Fibroblast of skin of left quadriceps (primary cell): ENCODE measurements at places on chromosomes 3 and 15.

DNA sequence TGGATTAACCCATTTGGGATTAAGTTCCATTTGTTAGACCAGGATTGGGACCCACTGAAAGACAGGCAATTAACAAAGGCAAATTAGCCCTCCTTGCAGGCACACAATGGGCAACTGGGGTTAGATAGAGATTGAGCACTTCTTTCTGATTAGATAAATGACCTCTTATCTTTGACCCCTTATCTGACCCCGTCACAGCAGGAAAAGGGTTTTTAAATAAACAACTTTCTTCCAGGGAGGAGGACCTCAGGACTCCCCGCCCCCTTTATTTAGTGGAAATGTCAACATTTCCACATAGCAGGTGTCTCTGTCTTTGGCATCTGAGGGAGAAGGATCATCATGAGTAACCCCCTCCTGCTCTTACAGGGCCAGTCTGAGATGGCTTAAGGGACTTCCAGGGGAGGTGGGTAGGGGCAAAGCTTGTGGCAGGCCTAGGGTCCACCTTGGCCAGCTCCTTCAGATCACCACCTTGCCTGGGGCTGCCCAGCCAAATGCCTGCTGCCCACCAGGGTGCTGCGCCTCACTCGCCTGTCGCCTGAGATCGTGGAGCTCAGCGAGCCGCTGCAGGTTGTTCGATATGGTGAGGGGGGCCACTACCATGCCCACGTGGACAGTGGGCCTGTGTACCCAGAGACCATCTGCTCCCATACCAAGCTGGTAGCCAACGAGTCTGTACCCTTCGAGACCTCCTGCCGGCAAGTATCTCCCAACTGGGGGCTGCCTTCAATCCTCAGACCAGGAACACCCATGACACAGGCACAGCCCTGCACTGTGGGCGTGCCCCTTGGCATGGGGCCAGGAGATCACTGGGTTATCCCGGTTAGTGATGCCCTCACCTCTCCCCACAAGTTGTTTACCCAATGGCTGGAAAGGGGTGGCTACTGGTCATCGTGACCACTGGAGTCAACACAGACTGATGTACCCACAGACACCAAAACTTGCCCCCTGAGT, 2.6 kb upstream of the WDR6 start:
- DNase-seq, result no peak

- no peak for DNase-seq
Observed at GRCh38 chr3:13164893-13165492, 91.8 kb upstream of the IQSEC1 start.

DNA sequence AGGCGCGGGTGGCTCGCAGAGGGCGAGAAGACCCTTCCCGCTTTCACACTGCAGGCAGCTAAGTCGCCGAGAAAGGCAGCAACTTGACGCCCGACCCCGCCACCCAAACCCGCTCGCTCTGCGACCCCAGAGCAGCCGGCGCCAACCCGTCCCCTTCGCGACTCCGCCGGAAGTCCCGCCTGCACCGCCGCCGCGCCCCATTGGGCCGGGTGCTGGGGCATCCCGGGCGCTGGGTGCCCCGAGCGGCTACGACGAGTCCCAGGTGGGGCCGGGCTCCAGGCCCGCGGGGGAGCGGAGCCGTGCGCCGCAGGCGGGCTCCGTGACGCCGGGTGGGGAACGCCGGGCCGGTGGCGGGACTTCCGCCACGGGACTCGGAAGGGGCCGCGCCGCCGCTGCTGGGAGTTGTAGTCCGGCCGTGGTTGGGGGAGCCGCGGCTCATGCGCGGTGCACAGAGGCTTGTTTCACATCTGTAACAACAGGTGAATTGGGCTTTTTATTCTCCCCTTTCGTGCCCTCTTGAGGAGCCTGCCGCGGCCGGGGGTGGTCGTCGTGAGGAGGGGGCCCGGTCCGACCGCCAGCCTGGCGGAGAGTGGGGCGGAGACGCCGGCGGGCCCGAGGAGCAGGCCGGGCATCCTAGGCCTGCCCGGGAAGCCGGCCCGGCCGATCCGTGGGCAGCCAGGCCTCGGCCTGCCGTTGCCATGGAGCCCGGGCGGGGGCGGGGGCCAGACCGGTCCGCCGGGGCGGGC, at the start of gene DHX30:
Gene DHX30, plus strand, starts transcription at position 405 of the 746 bp plus-strand sequence. CDS start 7,546 bp downstream, outside the sequence.
- DNase-seq, result peak; percentile 64

DNA sequence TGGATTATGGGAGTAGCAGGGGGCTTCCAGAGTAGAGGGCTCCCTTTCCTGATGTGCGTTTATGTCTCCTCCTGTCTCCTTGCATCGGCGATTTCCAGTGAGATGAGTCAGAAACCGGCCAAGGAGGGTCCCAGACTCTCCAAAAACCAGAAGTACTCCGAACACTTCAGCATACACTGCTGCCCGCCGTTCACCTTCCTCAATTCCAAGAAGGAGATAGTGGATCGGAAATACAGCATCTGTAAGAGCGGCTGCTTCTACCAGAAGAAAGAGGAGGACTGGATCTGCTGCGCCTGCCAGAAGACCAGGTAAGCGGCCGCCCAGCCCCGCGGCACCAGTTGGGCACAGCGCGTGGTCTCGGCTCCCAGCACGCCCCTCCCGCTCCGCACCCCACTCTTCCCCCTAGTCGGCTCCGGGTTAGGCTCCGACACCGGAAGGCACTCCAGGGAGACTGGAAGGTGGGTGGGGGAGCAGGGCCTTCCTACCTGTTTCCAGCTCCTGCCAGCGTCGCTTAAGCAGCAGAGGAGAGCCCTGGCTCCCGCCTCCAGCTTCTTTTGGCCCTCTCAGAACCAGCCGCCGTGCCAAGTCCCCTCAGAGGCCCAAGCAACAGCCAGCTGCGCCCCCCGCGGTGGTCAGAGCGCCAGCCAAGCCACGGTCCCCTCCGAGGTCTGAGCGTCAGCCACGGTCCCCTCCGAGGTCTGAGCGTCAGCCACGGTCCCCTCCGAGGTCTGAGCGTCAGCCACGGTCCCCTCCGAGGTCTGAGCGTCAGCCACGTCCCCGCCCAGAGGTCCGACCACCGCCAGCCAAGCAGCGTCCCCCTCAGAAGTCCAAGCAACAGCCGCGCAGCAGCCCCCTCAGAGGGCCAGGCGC, 34.7 kb downstream of the MOBP start:
- DNase-seq, result no peak

GRCh38 chr3:39254806-39255449, 24.9 kb downstream of the CX3CR1 start:
- DNase-seq, result peak; percentile 37

GRCh38 chr15:62109437-62109836, 42.7 kb downstream of the C2CD4A start:
- no peak for DNase-seq

- DNase-seq, result no peak
Observed at GRCh38 chr3:126954141-126954842, 28.6 kb upstream of the PLXNA1 start.

DNA sequence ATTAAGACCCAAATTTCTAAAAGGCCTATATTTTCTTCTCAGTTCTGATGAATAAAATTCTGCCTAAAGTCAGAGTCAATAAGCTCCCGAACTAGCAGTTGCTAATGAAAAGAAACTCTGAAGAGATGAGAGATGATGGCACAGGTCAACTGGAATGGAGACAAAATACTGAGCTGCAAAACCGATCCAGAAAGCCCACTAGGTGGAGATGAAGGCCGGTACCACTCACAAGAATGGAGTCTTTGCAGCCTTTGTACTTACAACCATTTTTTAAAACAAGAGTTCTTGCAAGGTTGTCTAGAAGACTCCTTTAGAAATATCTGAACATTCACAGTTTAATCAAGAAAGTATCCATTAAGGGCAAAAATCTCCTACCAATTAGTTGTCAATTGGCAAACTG, 119.9 kb upstream of the TJP1 start:
- DNase-seq, result no peak

DNA sequence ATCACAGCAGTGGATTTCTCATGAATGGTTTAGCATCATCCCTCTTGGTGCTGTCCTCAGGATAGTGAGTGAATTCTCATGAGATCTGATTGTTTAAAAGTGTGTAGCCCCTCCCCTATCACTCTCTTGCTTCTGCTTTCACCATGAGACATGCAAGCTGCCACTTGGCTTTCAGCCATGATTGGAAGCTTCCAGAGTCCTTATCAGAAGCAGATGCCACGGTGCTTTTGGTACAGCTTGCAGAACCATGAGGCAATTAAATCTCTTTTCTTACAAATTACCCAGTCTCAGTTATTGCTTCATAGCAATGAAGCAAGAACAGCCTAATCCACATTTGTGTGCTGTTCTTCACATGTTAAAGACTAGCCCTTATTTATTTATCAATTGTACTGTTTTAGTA, 495.2 kb upstream of the EPHA6 start:
- DNase-seq, result no peak

- no peak for DNase-seq
Observed at GRCh38 chr3:134931045-134931785, 136.2 kb downstream of the EPHB1 start.
